ENCODE measurements at places on chromosomes 11 and 22.

GRCh38 chr11:120771551-120772060 lies 252.3 kb upstream of the TBCEL start:
- DNase-seq, result no peak

DNA sequence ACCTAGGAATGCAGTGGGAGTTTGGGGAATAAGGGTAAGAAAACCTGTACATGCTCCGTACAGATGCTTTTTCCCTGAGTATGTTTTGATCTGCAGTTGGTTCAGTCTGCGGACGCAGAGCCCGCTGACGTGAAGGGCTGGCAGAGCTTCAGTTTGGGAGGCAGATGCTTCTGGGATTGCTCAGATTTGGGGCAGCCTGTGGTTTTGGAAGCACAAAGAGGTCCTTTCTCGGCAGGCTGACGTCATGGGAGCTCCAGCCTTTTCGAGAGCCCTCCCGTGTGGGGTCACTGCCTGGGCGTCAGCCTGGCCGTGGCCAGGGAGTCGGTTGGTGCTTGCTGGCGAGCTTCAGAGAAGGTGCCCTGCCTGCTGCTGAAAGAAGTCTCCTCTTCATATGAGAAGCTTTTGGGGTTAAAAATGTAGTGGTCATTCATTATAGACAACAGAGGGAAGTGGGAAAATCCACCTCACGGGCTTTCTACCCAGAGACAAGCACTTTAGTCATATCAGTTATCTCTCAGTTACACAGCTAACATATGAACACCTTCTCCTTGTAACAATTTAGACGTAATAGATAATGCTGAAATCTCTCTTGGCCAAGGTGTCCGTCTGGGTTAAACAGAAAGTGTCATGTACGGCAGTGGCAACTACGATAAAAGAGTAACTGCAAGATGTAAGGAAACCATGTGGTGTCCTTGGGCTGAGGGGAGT lies 26.8 kb downstream of the TPCN2 start:
- DNase-seq, result no peak

GRCh38 chr11:13826505-13827278 lies 135.8 kb upstream of the SPON1 start:
- DNase-seq, result no peak

GRCh38 chr11:133552938-133553337 lies 20.6 kb upstream of the OPCML start:
- no peak for DNase-seq

DNA sequence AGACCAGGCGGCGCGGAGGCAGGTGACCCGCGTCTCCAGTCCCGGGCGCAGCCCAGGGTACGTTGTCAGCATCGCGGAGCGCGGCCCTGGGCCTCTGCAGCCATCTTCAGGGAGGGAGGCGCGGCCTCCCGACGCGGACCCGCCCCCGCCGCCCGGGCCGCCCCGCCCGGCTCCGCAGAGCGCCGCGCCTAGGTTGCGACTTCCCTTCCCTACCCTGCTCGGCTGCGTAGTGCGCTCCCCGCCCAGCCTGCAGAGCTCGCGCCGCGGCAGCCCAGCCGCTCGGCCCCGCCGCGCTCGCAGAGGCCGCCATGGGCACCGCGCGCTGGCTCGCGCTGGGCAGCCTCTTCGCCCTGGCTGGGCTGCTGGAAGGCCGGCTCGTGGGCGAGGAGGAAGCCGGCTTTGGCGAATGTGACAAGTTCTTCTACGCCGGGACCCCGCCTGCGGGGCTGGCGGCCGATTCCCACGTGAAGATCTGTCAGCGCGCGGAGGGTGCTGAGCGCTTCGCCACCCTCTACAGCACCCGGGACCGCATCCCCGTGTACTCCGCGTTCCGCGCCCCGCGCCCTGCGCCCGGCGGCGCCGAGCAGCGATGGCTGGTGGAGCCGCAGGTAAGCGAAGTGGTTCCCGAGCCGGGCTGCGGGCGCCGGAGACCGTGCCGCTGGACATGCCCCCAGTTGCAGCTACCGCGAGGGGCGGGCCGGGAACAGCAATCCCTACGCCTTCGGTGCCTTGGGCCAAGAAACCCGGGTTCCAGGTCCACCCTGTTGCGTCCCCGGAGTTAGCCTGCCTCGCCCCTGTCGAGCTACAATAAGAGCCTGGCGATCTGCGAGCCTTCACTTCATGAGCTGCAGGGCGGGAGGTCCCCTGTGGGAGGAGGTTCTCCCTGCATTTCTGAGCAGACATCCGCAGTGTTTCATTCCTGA lies at the start of gene ENDOD1:
Gene ENDOD1, plus strand, starts transcription at position 227 of the 923 bp plus-strand sequence. Its CDS starts 82 bp downstream, at position 309.
- DNase-seq, result peak; percentile 86

GRCh38 chr11:5229356-5229755 lies 2.5 kb upstream of the HBB start:
- DNase-seq, result no peak

- no peak for DNase-seq
Measured at GRCh38 chr22:41263704-41264103, 22.3 kb downstream of the RANGAP1 start.

DNA sequence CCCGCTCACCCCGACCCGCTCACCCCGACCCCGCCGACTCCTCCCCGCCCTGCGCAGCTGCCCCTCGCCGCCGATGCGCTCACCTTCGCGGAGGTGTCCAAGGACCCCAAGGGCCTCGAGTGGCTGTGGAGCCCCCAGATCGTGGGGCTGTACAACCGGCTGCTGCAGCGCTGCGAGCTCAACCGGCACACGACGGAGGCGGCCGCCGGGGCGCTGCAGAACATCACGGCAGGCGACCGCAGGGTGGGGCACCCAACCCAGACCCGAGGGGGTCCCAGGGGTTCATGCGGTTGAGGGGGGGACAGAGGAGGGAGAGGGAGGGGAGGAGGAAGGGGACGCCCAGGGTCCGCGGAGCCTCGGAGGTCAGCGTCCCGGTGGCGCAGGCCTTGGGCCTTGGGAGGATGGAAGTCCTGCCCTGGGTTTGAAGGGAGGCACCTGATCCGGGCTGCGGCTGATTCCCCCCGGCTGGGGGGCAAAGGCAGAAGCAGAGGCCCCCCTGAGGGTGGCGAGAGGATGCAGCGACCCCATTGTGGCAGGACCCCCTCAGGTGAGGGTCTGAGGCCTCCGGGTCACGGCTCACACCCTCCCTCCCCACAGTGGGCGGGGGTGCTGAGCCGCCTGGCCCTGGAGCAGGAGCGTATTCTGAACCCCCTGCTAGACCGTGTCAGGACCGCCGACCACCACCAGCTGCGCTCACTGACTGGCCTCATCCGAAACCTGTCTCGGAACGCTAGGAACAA lies 9.2 kb downstream of the PKP3 start:
- no peak for DNase-seq

GRCh38 chr11:34431979-34432378 lies 6.8 kb upstream of the CAT start:
- no peak for DNase-seq

DNA sequence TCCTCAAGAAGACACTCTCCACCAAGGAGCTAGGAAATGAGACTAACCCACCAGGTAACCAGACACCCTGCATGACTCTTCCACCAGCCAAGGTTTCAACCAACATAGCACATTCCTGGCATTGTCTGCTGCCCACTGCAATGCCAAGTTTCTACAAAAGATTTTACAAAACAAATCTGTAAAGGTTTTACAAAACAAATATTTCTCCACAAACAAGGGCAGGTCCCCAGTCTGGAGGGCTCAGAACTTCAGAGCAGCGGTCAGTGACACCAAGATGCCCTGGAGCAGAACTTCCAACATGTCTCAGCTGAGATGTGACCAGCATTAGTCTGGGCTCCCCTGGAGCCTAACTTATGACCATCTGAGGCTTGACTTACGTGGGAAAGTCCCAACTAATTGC lies 14.0 kb downstream of the GALNT18 start:
- no peak for DNase-seq

DNA sequence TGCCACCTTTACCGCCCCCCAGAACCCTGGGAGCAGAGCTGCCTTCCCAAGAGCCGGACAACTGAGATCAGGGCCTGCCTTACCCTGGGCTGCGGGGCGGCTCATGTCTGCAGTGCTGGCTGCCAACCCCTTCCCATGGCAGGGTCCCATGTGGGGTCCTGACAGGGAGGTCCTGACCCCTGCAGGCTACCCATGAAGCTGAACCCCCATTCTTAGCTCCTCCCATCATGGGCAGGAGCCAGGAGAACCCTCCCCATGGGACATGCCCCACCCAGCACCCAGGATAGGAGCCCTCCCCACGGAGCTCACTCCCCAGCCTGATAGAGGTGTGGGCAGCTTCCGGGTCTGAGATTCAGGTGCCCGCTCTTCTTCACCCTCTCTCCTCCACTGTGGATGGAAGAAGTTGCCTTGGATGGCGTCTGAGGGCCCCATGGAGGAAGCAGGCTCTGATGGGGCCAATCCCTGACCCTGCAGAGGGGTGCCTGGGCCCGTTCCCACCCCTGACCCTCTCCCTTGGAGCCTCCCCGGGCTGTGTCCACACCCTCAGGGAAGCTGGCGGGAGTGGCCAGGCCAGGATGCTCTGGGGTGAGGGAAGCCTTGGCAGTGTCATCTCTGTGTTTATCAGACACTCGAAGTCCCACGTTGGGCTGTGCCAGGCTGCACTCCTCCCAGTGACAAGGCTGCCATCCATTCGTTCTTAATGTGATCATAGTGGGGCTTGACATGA lies 1508.2 kb downstream of the BRD1 start:
- no peak for DNase-seq

GRCh38 chr22:46029574-46030200 lies 52.7 kb upstream of the WNT7B start:
- no peak for DNase-seq

GRCh38 chr11:85725510-85726258 lies 39.7 kb upstream of the CCDC89 start:
- no peak for DNase-seq

GRCh38 chr11:69537126-69537525 lies 55.7 kb downstream of the LINC01488 start:
- DNase-seq, result no peak

DNA sequence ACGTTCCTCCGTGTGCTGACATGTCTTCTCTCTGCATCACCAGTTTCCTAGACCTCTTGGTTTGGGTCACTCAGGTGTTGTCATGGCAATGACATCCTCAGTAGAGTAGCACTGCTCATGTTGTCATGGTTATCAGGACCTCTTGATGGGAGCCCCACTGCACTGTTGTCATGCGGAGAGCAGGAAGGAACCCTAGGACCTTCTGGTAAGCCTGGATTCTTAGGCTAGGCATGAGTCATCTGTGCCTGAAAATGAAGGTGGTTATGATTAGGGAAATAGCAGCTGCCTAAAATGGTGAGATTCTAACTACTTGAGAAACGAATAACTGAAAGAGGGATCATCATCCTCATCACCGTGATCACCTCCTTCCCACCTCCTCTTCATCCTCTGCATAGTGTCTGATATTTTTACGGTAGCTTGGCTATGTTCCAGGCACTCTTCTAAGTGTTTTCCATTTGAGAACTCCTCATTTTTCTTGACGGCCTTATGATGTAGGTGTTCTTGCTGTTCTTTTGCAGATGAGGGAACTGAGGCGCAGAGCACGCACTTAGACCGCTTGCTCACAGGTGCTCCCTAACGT lies 858.4 kb downstream of the NTM start:
- DNase-seq, result no peak

GRCh38 chr11:121257976-121258375 lies 34.6 kb upstream of the SC5D start:
- no peak for DNase-seq

GRCh38 chr11:45643598-45644260 lies 21.7 kb downstream of the CHST1 start:
- DNase-seq, result no peak

GRCh38 chr22:30781271-30781875 lies 86.7 kb downstream of the OSBP2 start:
- no peak for DNase-seq

GRCh38 chr11:65430406-65431217 lies 8.0 kb downstream of the NEAT1 start:
- peak; percentile 11 for DNase-seq

DNA sequence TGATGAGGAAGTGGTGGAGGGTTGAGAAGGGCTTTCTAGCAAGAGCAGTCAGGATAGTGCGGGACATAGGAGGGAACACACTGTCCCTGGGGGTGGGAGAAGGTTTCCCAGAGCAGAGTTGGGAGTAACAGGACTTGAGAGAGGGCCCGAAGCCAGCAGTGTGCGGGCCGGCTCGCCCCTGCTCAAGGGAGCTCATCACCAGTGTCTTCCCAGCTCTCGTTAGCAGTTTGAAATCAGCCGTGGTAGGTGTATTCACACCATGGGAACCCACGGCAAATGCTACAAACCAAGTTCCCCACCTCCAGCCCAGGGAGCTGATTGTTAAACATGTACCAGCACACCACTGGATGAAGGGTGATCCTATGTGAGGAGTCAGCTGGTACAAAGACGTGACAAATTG lies 66.2 kb upstream of the EIF3D start:
- no peak for DNase-seq

DNA sequence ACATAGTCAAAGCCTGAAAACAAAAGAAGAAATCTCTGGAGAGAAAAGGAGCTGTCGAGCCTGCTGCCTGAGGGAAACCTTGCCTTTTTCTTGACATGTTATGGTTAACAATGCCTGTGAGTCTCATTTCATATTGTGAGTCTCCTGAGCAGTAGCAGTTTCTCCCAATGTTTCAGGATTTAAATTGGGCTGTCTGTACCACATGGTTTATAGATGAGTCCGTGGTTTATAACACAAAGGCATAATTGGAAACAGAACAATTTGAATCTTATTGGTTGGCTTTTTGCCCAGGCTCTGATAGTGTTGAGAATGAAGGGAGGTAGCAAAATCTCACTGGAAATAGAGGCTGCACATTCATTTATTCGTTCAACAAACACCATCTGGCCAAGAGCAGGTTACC lies 540.9 kb downstream of the RAB38 start:
- DNase-seq, result no peak
